ENCODE measurements at places on chromosomes 2 and 18.

GRCh38 chr2:28979576-28980366 is 1.3 kb upstream of the TOGARAM2 start:
- DNase-seq: no peak

DNA sequence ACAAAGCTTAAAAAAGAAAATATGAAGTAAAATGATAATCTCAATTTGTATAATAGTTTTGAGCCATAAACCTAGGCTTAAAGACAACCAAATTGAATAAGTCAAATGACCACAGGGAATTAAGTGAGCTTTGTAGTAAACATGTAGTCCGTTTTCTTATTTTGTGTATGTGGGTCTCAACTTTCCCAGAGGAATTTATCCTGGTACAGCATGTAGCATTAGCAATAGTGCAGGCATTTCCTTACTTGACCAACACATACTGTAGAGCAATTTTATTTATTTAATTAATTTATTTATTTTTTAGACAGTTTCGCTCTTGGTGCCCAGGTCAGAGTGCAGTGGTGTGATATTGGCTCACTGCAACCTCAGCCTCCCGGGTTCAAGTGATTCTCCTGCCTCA is 37.5 kb upstream of the MTCL1 start:
- DNase-seq: no peak

GRCh38 chr2:46601328-46601963 is 122.1 kb downstream of the TMEM247 start:
- no peak for DNase-seq

DNA sequence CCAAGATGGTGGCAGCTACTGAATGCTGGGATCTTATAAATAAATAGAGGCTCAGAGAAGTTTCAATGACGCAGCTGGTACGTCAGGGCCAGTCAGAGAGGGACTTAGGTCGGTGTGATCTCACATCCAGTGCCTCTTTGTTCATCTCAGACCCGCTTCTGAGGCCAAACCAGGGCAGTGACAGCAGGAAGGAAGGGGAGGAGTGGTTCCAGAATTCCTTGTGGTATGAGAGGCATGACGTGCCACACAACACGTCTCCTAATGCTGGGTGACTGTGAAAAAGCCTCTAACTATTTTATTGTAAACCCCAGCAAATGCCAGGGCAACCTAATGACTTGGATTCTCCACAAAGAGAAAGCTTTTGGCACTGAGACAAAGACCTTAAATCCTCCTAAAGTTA is 423.3 kb downstream of the LPIN1 start:
- DNase-seq: no peak

GRCh38 chr2:148967578-148967977 is 70.9 kb upstream of the LYPD6B start:
- no peak for DNase-seq

GRCh38 chr2:404581-404980 is 116.7 kb upstream of the ALKAL2 start:
- DNase-seq: no peak

GRCh38 chr2:73980566-73980965 is 4.1 kb upstream of the TET3 start:
- no peak for DNase-seq

GRCh38 chr2:162919111-162919510 is 80.5 kb upstream of the KCNH7 start:
- DNase-seq: no peak

- DNase-seq: no peak
Measured at GRCh38 chr18:75161256-75162028, 47.5 kb downstream of the PTGR3 start.

- DNase-seq: no peak
Measured at GRCh38 chr2:33094303-33094702, 147.6 kb downstream of the LTBP1 start.

- no peak for DNase-seq
Measured at GRCh38 chr2:101109451-101110118, 41.6 kb downstream of the TBC1D8 start.

- DNase-seq: no peak
Measured at GRCh38 chr2:119438128-119438656, 6.5 kb downstream of the TMEM37 start.

Measured in stimulated activated CD4-positive, alpha-beta T cell treated with anti-CD3 and anti-CD28 coated beads, TNF-alpha, amount 100 ng/mL, for 24 hours (primary cell).